ENCODE measurements at places on chromosomes 12 and 14.

DNA sequence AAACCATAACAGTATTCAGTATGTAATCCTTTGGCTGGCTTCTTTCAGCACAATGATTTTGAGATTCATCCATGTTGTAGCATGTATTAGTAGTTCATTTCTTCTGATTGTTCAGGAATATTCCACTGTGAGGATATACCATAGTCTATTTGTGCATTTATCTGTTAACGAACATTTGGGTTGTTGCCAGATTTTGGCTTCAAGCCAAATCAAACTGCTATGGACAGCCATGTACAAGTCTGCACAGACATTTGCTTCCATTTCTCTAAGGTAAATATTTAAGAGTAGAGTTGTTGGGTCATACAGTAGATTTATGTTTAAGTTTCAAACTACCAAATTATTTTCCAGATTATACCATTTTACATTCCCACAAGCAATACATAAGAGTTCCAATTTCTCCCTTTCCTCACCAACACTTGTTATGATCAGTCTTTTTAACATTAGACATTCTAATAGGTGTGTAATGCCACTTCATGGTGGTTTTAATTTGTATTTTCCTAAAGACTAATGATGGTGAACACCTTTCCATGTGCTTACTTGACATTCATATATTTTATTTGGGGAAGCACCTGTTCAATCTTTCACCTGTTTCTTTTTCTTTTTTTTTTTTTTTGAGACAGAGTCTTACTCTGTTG lies 56.6 kb downstream of the ZFYVE21 start:
- DNase-seq, result no peak

GRCh38 chr14:80781972-80782367 lies 159.6 kb downstream of the CEP128 start:
- no peak for DNase-seq

- DNase-seq, result peak; percentile 72
Observed at GRCh38 chr12:121461048-121461447, 61.1 kb downstream of the RNF34 start.

- DNase-seq, result no peak
Observed at GRCh38 chr12:30043151-30043847, 259.6 kb upstream of the TMTC1 start.

DNA sequence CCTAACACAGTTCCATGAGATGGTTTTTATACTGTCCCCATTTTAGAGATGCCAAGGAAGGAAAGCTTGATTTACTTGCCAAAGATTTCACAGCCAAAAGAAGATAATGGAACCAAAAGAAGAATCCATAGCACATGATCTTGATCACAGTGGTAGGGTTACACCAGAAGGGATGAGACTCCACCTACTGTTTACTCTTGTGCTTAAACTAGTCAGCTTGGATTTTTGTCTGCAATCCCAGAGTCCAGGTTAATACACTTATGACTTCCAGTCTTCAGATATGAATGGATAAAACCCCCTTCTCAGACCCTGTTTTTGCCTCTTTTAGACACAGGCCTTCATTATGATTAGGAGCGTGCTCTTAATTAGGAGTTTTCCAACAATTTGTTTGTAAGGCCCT lies 454.2 kb downstream of the AEBP2 start:
- DNase-seq, result peak; percentile 54

DNA sequence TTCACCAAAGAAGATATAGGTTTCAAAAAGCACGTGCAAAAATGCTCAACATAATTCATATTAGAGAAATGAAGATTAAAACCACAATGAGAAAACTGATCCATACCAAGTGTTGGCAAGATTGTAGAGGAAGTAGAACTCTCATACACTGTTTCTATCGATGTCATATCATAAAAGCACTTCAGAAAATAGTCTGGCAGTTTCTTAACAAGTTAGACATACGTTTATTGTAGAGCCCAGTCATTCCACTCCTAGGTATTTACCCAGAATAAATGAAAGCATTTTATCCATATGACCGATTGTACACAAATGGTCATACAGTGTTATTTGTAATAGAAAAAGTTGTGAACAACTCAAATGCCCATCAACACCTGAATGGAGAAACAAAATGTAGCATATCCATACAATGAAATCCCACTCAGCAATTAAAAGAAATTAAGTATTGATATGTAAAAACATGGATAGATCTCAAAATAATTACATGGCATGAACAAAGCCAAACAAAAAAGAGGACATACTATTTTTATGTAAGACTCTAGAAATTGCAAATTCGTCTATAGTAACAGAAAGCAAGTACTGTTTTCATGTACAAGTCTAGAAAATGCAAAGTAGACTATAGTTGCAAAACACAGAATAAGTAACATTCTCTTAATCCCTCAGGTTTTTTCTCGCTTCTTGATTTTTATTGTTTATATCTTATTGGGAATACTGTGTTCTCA lies 41.0 kb downstream of the USP15 start:
- no peak for DNase-seq

- DNase-seq, result no peak
Observed at GRCh38 chr14:98198385-98198784, 1073.6 kb downstream of the BCL11B start.

GRCh38 chr12:12467688-12468261 lies 94.9 kb downstream of the DUSP16 start:
- DNase-seq, result peak; percentile 53

GRCh38 chr12:31850268-31850667 lies 108.9 kb upstream of the RESF1 start:
- DNase-seq, result no peak

GRCh38 chr14:105501504-105502291 lies 10.7 kb downstream of the TEDC1 start:
- DNase-seq, result no peak

GRCh38 chr14:81474148-81474492 lies 59.5 kb downstream of the SEL1L start:
- DNase-seq, result no peak

DNA sequence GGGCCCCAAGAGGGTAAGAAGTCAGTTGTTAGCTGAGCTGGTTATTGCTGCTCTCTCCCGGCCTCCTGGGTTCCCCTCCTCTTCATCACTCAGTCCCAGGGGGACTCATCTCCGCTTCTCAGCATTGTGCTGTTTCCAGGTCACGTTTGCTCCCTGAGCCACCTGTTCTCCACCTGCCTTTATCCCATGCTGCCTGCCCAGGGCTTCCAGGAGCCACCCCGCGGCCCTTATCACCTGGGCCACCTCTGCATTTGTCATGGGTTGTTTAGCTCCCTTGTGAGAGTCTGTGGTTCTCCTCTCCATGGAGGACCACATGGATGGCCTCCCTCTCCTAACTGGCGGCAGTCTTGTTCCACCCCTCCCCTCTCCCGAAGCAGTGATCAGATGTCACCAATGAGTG lies 36.0 kb downstream of the SYNDIG1L start:
- DNase-seq, result no peak

- peak; percentile 25 for DNase-seq
Observed at GRCh38 chr14:21077672-21078071, 7.6 kb downstream of the ARHGEF40 start.

DNA sequence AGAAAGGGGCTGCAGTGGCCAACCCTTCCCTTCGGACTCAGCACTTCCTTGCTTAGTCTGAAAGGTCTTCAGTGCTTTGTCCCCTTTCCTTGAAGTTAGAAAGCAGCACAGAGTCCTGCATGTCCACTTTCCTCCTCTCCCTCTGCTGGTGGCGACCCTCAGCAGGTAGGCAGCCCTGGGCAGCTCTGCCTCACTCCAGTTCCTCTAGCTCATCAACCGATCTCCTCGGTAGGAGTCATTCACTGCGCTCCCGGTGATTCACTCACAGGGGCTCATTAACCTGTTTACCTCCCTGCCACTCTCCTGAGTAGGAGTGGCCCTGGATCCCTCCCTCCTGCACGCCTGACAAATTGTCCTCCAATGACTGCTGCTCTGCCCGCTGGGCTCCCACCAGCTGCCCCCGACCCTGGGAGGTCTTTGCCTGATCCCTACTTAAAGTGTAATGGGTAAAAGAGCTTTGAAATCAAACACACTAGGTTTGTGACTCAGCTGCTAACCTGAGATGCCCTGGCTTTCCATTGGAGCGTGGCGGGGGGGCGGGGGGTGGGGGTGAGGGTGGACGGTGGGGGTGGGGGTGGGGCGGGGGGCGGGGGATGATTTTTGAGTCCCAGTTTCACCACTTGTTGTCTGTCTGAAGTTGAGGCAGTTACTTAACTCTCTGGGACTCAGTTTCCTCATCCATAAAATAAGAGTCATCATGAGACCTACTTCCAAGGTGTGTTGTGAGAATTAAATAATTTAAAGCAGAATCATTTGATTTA lies 4.2 kb downstream of the SCNN1A start:
- no peak for DNase-seq

GRCh38 chr14:38206689-38207376 lies 871 bp upstream of the SSTR1 start:
- no peak for DNase-seq

GRCh38 chr14:102028733-102029132 lies 58.1 kb downstream of the HSP90AA1 start:
- no peak for DNase-seq

DNA sequence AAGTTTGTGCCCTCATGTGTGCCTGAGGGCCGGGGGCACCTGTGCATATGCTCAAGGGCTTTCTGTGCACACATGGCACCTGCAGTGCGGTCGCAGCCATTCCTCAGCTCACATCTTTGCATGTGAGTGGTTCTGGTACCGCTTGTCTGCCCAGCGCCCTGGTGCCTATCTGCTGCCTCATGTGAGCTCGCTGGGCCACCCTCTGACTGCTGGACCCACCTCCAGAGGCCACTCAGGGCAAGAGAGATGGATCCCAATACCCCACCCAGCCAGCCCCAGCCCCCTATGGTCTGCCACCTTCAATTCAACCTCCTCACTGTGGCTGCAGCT lies 5.4 kb upstream of the AMN start:
- DNase-seq, result no peak

- no peak for DNase-seq
Observed at GRCh38 chr12:51593021-51593420, 2.0 kb downstream of the SCN8A start.

GRCh38 chr12:70338531-70338930 lies 27.6 kb upstream of the KCNMB4 start:
- DNase-seq, result no peak

DNA sequence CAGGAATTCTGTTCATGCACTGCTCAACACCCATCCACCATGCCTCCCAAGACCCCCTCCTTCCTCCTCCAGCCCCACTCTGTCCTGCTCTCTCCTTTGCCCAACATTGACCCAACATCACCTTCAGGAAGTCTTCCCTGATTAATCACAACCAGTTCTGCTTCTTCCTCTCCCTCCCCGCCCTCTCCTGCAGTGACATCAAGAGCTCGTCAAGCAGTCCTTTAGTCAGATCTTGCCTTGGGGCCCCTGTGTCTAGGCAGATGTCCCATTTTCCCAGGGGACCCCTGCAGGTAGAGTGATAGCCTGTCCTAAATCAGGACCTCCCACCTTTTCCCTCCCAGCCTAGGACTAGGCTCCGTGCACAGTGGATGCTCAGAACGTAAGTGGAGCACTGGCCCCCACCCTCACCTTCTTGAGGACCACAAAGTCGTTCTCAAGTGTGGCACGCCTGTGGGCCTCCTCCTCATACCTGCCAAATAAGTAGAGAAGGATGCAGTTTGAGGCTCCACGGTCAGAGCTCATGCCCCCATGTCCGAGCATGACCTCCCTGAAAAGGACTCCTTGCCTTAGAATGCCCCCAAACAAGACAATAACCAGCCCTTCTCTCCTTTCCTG lies 2.3 kb downstream of the KRT78 start:
- peak; percentile 7 for DNase-seq

DNA sequence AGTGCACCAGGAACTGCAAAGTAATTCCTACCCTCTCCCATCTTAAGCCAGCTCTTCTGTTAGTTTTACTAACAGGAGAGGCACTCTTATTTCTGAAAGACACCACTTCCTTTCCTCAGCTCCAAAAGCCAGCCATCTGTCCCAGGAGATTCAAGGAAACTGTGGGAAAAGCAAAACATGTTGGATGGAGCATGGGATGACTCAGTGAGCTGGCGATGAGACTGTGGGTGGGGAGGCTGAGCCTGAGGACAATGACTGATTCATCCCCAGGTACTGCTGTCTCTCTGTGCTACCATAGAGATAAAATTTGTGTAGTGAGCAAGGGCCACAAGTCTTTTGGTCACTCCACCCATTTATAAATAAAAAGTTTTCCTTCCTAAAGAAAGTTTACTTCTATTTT lies 141.4 kb downstream of the MYRFL start:
- DNase-seq, result no peak

- no peak for DNase-seq
Observed at GRCh38 chr12:6827982-6828780, at the start of gene P3H3. P3H3 (plus strand) TSS chr12:6828407; CDS start chr12:6828441, 34 bp downstream.

DNA sequence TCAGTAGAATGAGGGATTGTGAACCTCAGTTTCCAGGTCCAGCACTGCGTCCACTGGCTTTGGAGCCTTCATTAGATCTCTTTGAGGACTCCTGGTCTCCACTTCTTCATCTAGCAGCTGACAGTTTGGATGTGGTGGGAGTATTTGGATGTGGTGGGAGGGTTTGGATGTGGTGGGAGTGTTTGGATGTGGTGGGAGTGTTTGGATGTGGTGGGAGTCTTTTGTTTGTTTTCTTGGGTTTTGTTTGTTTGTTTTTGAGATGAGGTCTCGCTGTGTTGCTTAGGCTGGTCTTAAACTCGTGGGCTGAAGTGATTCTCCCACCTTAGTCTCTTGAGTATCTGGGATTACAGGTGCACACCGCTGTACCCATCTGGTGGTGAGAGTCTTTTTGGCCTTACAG lies 64.7 kb downstream of the IFT43 start:
- DNase-seq, result no peak

DNA sequence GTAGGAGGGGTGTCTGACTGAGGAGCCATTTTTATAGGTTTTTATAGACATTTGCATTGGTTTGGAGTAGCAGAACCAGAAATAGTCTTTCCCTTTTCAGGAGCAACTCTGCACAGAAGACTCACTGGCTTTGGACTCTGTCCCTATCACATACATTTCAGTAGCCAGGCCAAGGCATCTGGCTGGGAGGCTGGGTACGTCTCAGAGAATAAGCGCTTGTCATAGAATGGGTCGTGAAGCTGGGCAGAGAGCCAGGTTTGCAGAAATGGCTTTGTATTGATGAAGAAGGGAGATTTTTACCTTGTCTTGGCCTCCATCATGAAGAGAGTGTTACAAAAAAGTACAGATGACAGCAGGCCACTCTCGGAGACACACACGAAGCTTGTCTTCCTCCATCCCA lies 98.6 kb downstream of the CACNA1C start:
- no peak for DNase-seq

DNA sequence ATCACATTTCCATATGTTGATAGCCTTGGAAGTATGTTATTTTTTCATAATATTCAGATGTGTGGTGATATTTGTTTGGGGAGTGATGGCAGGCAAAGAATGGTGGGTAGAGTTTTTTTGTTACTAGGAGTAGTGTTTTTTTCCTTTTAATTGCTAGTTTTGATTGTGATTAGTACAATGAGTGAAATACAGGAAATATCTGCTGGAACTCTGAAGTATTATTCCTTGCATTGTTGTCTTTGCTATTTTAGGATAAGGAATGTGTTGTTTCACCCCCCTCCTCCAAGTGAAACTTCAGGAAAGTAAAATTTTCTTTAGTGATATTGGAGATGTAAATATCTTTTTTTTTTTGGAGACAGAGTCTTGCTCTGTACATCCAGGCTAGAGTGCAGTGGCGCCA lies 105.4 kb downstream of the DIP2B start:
- no peak for DNase-seq

GRCh38 chr12:115657081-115658013 lies 620.1 kb downstream of the MED13L start:
- DNase-seq, result no peak

GRCh38 chr12:117583677-117584225 lies 222.3 kb upstream of the NOS1 start:
- DNase-seq, result no peak

GRCh38 chr14:68807148-68807600 lies 14.3 kb upstream of the ZFP36L1 start:
- peak; percentile 77 for DNase-seq

- peak; percentile 55 for DNase-seq
Observed at GRCh38 chr14:105060751-105061427, 4.3 kb downstream of the GPR132 start.

- no peak for DNase-seq
Observed at GRCh38 chr12:93297536-93297935, 80.2 kb upstream of the NUDT4 start.
